ENCODE measurements at places on chromosomes 6 and 20.

DNA sequence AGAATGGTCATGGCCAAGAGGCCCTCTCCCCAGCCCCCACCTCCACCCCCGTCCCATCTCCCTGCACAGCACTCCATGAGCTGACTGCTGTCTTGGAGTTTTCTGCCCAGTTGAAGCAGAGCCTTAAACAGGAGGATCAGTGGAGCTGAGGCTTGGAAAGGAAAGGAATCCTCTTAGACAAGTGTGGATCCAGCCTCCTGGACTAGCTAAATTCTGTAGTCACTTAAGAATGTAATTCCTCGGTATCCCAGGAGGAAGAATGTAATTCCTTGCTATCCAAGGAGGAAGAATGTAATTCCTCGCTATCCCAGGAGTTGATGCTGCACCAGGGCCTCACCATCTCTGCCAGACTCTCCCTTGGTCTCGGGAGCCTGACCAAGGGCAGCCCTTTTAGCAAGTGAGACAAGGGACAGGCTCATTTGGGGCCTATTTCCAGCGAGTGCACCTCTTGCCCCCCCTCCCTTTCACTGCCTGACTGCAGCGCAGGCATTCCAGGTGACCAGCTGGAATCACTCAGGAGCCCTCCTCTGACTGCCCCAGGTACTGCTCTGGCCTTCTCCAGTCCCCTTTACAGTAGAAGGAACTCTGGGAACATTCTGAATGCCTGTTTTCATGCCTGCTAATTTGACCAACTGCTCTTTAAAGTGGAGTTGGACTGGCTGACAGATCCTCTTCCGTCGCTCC lies 76.2 kb downstream of the TCP11 start:
- no peak for DNase-seq

DNA sequence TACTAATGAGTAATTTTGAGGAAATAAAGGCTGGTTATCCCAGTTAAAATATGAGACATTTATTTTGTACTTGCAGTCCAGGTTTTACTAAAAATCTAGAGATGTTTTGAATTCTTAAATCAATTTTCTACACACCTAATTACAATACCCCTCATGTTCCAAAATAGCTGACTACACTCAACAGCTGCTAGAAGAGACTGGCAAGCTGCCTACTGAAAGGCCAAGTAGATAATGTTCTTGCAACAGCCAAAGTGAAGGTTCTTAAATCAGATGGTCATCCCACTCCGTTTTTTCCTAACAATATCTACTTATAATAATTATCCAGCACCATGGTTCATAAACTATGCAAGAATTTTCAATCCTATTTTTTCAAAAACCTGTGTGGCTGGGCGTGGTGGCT lies 69.0 kb downstream of the DTNBP1 start:
- DNase-seq, result no peak

GRCh38 chr6:38018755-38019165 lies 199.2 kb downstream of the ZFAND3 start:
- DNase-seq, result no peak

- no peak for DNase-seq
These were observed 686 bp downstream of the ZGPAT start for GRCh38 chr20:63708301-63709148.

DNA sequence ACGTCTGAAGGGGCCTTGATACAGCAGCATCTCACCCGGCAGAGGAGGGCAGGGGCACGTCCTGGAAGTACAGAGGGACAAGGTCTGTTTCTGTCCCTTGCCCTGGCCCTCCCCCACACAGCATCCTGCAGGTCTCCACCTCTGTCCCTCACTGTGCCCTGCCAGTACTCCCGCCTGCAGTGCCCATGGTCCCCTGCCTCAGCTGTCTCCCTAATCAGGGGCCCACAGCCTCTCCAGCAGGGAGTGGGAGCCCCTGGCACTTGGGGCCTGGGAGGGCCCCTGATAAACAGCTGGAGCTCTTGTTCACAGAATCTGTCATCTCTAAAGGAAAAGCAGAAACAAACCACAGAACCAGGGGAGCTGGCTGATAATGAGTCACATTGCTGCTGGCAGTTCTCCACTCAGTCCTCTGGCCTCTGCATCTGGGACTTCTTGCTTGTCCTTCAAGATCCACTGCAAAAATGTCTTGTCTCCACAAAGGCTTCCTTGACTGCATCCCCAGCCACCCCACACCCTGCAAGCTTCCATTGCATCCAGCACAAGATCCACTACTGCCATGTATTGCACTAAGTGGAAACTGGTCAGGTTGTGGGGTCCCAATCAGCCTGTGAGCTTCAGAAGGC lies 33.2 kb upstream of the TAF8 start:
- DNase-seq, result peak; percentile 58

Data from MG63 (cell line).